ENCODE measurements at places on chromosomes 5 and 9. TPM values are rescaled to one million over a fixed set of nuclear protein-coding genes. Genes with fewer than 3 reads are reported as not detected.

Gene SPINK4
- not detected for total RNA-seq

Gene BRD3
- total RNA-seq = 20.9 TPM

Gene ANKRD34B
- total RNA-seq = under 0.01 TPM

Gene GPR21
- total RNA-seq = 3.1 TPM

Gene IRGM
- total RNA-seq = not detected
